Effector memory CD8-positive, alpha-beta T cell (primary cell): ENCODE measurements at places on chromosomes 1 and 21.

DNA sequence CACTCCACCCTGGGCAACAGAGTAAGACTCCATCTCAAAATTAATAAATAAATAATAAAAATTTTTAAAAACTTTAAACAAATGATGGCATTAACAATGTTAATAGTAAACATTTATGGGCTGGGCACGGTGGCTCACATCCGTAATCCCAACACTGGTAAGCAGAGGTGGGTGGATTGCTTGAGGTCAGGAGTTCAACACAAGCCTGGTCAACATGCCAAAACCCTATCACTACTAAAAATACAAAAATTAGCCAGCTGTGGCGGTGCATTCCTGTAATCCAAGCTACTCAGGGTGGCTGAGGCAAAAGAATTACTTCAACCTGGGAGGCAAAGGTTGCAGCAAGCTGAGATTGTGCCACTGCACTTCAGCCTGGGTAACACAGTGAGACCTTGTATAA lies 9.0 kb upstream of the L1TD1 start:
- DNase-seq: no peak

- DNase-seq: no peak
These were observed 31.9 kb downstream of the PRKCZ start for GRCh38 chr1:2082064-2082463.

DNA sequence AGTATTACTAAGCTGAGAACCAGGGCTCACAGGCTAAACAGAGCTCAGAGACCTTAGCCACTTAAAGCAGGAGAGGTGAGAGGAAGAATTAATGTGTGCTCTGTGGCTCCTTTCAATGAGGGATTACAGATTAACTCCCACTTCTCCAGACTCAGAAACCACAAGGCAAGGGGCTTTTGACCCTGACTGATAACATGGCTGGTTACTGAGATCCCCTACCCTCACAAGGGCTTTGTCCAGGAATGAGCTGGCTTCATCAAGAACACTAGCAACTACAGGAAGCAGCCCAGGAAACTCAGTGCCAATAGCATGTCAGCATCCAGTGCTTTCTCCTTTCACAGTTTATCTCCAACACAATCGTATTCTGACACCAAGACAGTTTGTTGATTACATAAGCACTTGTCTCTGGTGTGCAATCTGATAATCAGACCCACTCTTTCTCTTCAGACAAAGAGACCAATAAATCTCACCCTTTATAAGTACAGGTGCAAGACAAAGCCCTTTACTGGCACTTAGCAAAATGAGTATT lies 38.8 kb downstream of the ERI3 start:
- DNase-seq: no peak

- no peak for DNase-seq
These were observed 77.6 kb downstream of the CLIC4 start for GRCh38 chr1:24822887-24823286.

DNA sequence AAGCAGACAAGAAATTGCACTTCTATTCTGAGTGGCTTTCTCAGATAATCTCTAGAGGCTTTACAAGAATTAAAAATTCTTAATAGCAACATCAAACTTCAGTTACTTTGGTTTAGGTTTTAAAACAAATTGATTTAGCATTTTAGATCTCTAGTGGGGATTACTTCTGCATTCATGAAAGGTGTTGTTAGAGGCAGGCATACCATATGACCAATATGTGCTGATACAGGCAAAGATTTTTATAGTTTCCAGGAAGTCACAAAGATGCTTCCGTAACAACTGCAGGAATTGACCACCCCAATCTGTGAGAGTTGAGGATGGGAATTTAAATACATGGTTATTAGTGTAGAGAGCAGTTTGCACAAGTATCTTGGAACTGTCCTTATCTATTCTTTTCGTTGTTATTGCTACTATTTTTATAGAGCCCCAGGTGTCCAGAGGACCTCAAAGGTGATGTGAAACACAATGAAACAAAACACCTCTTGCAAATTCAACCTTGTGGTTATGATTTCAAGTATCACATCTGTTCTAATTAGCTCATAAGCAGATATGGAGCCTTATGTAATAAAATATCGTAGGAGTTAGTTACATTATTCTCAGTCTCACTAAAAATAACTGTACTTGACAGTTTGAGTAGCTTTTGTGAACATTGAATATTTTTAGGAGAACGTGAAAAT lies 512.7 kb upstream of the ADGRL4 start:
- DNase-seq: no peak

GRCh38 chr1:119773711-119774241 lies 5.1 kb upstream of the HMGCS2 start:
- no peak for DNase-seq

GRCh38 chr21:28932717-28933116 lies 60.0 kb downstream of the LTN1 start:
- DNase-seq: no peak

GRCh38 chr1:112465122-112465521 lies 43.6 kb upstream of the WNT2B start:
- DNase-seq: no peak

DNA sequence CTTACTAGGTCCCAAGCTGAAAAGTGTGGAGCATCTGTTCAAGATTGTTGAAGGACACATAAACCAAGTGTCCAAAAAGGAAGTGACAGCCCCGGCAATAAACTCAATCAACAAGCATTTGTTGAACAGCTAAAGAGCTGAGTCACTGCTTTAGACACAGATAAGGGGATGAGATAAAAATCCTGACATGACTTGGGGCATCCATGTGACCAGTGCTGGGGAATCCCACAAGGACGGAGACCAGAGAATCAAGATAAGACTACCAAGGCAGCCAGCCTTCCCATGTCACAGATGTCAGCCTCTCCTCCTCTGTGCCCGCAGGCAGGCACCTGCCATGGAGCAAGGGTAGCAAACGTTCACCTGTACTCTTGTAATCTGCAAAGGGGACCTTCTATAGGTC lies 118.6 kb upstream of the KAZN start:
- DNase-seq: no peak

DNA sequence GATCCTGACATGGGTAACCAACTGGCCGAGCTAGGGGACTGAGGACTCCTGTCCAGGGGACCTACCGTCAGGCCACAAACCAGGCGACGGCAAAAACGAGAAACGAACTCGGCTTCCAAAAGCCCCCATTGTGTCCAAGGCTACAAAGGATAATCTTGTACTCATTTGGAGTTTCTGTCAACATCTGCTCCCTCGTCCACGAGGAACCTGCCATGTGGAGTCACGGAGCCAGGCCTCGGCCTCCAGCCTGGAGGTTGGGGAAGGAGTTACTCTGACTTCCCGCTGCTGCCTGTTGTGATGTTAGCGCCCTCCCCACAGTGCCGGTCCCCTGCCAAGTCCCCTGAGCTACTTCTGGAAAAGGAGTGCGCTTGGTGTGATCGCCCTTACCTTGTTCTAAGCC lies 7.3 kb downstream of the KRTAP10-1 start:
- DNase-seq: no peak

DNA sequence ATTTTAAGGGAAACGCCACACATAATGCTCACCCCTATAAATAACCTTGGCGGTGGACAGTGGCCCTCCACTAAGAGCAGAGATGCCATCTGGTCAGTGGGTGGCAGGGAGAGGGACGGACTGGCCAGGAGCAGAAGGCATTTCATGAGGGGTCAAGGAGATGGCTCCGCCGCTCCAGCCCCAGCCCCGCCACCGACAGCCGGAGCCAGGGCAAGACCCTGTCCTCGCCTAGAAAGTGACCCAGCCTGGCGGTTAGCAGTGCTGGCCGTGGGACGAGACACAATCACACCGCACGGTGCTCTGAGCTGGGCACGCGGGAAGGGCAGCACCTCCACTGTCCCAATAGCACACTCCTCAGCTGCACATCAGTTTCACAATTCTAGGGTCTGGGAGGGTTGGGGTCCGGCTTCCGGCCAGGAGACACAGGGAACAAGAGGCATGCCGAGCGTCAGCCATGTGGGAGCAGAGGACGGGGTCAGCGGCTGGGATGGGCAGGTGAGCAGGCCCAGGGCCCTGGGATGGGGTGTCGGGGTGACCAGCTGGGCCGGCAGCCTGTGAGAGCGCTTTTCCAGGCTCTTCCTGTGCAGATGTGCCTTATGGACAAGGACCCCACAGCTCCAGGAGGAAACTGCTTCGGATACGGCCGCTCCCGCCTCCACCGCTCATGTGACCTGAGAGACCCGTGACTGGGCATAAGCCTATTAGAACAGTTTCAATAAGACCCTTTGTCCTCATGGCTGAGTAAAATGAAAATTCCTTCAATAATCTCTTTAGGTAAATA lies 5.7 kb downstream of the SLC19A1 start:
- DNase-seq: no peak

DNA sequence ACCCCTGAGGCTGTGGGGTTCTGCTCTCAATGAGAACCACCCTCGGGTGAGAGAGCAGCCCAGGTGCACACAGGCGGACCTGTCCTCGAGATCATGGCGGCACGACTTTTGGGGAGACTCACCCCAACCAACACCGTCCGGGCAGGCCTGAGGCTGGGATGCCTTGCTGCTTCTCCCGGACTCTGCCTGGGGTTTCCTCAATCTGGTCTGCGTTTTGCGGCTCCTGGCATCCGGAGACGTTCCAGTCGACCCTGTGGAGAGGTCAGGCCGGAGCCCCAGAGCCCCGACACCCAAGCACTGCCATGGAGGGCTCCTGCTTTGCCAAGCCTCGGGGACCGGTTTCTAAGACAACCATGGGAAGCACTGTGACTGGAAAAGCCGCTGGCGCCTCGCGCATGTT lies 3879.7 kb downstream of the SRGAP2C start:
- DNase-seq: no peak

- no peak for DNase-seq
These were observed 16.1 kb downstream of the PRRC2C start for GRCh38 chr1:171501305-171502024.

- DNase-seq: no peak
These were observed 27.4 kb downstream of the QSOX1 start for GRCh38 chr1:180181996-180182642.

- DNase-seq: no peak
These were observed 17.4 kb downstream of the AK4 start for GRCh38 chr1:65165269-65165993.

GRCh38 chr1:233615571-233615970 lies 1.7 kb downstream of the KCNK1 start:
- DNase-seq: no peak

GRCh38 chr1:220696226-220696862 lies 6.2 kb downstream of the C1orf115 start:
- no peak for DNase-seq

GRCh38 chr1:34898330-34898761 lies 31.1 kb downstream of the DLGAP3 start:
- no peak for DNase-seq

GRCh38 chr1:65021795-65022194 lies 55.4 kb upstream of the JAK1 start:
- no peak for DNase-seq

GRCh38 chr1:195328681-195329080 lies 1279.6 kb downstream of the KCNT2 start:
- DNase-seq: no peak

DNA sequence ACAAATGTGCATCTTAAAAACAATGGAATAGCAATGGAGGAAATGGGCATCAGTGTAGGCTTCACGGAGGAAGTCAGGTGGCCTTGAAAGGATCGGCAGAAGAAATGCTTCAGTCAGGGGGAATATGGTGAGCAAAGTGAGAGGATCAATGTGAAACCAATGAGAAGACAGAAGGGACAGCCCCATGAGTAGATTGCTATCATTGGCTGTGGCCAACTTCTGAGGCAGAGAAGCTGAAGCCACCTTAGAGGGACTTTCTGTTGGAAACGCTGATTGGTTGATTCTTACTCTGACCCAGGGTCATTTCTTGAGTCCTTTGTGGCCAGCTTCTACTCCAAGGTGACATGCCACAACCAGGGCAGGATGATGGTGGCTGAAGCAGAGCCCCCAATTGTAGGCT lies 130.7 kb upstream of the ZNF648 start:
- no peak for DNase-seq

- DNase-seq: no peak
These were observed 82.0 kb downstream of the UBIAD1 start for GRCh38 chr1:11354893-11355553.

DNA sequence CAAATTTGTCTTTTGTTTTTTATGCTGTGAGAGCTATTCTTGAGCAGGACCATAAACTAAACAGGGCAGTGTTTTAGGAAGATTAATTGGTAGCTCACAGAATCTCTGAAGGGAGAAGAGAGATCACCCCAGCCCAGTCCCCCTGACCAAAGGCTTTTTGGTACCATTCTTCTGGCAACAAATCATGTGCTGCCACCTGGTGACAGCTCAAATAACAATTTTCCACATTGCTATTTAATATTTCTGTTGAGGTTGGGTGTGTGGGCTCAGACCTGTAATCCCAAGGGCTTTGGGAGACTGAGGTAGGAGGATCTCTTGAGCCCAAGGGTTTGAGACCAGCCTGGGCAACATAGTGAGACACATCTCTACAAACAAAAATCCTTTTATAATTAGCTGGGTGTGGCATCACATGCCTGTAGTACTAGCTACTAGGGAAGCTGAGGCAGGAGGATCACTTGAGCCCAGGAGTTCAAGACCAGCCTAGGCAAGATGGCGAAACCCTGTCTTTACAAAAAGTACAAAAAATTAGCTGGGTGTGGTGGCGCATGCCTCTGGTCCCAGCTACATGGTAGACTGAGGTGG lies 2.2 kb upstream of the TESK2 start:
- peak; percentile 45 for DNase-seq

DNA sequence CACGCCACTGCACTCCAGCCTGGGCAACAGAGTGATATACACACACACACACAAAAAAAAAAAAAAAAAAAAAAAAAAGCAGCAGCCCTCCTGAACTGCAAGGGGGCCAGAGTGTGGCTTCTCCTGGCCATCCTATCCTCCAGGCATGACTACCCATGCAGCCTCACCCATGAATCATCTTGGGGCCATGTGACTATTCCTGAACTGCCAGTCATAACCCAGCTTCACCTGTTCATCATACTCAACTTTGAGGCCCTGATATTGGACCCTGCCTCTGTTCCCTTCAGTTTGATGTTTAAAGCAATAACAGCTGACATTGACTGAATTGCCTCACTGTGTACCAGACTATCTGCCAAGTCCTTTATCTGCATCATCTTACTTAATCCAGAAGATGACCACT lies 2.8 kb upstream of the HPCAL4 start:
- DNase-seq: no peak

DNA sequence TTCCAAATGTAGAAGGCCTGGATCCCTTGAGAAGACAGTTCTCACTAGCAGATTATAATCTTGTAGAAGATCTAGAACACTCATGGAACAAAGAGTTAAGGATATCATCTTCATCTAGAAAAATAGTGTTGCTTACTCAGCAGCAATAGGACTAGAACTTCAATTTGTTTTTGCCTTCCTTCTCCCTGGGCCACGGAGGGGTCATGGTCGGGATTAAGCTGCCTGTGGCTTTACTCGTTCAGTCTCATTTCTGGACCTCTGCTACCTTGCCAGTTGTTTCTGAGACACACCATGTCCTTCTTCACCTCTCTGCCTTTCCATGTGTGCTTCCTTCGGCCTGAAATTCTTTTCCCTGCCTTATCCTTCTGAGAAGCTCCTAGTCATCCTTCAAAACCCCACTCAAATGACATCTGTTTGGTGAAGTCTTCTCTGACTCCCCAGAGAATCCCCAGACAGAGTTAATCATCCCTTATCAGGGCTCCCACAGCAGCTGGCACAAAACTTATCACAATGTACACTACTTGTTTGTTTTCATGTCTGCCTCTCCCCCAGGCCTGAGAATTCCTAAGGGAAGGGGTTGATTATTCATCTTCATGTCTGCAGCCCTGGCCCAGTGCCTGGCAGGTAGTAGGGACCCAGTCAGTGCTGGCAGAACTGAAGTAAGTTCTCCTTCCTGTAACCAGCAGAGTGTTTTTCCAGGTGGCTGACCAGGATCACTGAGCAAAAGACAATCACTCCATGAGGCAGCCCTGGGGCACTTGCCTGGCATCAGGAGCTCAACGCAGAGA lies 15.5 kb upstream of the SNX27 start:
- DNase-seq: no peak

GRCh38 chr21:45864436-45864835 lies 117.1 kb upstream of the COL6A1 start:
- no peak for DNase-seq
